ENCODE measurements at places on chromosomes 12 and 14.
A peak's percentile ranks its signal among the peaks of the same experiment; 100 is the strongest.

- no peak for DNase-seq
These were observed 7.8 kb downstream of the PPP2R3C start for GRCh38 chr14:35114036-35114435.

DNA sequence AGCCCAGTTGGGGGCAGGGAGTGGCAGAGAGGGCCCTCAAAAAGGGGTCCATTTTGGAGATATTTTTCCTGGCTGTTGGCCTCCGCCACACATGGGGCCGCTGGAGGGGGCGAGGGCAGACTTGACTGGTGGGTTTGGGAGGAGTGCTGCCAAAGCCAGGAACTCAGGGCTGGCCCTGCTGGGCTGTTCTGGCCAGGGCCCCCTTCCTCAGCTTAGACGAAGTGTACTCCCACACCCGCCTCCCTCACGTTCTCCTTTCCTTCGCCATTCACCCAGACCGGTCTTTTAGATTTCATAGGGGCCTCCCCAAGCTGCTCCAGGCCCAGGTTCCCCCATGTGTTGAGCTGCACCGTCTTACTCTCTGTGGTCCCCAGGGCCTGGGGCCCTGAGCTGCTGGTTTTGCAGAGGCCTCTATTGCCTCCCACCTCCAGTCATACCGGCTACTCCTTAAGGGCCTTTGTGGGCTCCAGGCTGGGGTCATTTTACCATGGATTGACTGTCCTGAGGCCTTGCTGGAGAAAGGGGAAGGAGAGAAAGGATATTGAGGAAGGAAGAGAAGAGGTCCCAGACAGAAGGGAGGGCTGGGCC is 1.3 kb downstream of the KRT7 start:
- no peak for DNase-seq

- DNase-seq = no peak
These were observed 2.2 kb downstream of the TMEM106C start for GRCh38 chr12:47965581-47965980.

DNA sequence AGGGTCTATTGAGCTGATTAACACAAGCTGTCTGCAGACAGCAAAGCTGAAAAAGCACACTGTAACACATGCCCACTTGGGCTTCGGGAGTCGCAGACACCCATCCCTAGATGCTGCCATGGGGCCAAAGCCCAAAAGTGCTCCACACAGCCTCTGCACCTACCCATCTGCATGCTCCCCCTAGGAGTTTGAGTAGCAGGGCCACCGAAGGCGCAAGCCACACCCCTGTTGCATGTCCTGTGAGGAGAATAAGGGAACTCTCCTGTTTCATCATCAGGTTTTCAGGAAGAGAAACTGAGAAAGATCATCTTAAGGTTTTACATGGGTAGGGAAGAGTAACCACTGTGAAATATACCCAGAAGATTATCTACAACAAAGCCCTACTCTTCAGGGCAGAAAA is 5.6 kb upstream of the ST8SIA1 start:
- DNase-seq = no peak

DNA sequence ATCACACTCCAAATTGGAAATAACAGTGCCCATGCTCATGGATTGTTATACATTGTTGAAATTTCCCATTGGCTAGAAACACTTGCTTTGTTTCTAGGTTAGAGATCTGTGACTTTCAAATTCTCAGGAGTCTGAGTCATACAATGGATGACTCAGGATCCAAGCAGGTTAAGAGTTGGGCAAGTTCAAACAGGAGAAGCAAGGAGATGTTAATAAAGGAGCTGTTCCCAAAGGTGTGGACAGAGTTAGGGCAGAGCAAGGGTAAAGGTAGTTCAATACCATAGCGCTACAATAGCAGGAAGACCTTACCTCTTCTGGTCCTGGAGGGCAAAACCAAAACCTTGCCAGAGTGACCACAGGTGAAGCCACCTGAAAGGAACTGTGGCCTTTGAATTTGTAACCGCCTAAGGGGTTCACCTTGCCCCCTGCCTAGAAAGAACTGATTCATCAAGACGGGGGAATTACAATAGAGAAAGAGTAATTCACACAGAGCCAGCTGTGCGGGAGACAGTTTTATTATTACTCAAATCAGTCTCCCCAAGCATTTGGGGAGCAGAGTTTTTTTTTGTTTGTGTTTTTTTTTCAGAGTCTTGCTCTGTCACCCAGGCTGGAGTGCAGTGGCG is 4.2 kb upstream of the AMN1 start:
- DNase-seq = no peak

DNA sequence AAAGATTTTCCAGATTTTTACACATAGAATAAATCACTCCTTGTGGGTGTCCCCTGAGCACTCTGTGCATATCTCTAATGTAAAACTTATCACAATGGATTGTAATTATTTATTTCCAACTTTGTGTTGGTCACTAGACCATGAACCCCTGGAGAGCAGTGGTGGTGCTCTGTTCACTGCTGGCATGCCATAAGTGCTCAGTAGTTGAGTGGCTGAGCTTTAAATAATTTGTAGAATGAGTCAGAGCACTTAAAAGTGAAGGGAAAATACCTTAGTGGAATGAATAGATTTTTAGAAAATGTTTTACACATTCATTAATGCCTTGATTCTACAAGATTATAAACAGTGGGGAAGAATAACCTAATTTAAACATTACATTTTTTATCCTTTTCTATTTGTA is 6.3 kb downstream of the MGAT4C start:
- DNase-seq = no peak

DNA sequence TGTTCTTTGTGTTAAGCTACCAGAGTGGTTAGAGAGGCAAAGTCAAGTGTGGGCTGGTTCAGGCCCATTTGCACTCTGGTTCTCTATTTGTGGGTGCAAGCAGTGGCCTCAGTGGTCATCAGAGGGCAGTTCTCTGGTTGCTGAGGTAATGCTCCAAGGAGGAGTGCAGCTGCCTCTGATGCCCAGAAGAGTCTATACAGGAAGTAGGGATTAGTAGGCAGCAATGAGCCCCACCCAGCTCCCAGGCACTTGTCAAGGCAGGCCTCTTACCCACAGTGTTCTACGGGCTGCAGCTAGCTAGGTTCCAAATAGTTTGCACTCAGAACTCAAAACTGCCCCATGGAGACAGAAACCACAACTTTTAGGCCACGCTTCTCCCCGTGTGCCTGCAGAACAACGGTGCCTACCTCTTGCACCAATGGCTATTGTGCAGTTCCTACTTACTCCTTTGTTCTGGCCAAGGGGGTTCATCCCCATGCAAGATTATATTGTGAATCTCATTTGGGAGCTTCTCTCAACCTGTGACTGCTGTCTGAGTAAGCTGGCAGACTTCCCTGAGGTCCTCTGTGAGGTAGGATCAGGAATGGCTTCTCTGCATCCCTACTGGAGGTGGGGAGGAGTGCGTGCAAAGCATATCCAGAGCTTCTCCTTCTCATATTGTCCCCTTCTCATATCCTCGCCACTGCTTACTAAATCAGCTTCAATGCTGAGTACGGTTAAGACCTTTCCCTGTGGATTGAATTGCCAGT is 410.3 kb upstream of the LMO3 start:
- DNase-seq = no peak

DNA sequence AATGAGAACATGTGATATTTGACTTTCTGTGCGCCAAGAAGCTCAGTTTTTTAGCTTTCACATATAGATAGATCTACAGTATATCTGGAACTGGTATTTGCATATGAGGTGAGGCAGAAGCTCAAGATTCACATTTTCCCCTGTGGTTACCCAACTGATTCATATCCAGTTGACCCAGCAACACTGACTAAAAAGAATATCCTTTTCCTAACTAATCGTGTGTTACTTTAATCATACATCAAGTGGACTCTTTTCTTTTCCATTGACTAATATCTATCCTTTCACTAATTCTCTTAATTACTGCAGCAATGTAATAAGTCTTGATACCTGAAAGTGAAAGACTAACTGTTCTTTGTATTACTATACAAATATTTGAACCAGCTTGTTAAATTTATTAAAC is 236.1 kb downstream of the AEBP2 start:
- DNase-seq = no peak

GRCh38 chr14:58479975-58480374 is 52.5 kb downstream of the KIAA0586 start:
- no peak for DNase-seq

- DNase-seq = no peak
These were observed 15.1 kb upstream of the NEK9 start for GRCh38 chr14:75141967-75142366.

GRCh38 chr14:74491956-74492775 is 939 bp downstream of the NPC2 start:
- DNase-seq = peak; percentile 12

DNA sequence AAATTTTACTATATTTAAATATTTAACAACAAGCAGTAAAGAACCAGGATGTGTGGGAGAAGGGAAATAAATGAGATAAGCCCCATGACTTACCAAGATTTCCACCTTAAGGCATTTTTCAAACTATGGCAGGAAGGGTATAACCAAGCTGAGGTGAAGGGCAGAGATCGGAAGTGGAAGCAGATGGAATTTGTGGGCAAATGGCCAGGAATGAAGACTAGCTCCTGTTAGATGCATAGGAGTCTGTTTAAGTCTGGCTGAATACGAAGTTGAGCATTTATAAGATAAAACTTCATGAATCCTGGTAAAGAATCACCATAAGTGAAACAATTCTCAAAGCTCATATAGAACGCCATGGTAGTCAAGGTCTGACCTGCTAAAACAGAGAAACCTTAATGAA is 163.5 kb downstream of the DIO2 start:
- no peak for DNase-seq
